ENCODE measurements at places on chromosomes 13 and 19.

GRCh38 chr13:99281811-99282263 is 23.7 kb upstream of the GPR18 start:
- peak; percentile 56 for DNase-seq

DNA sequence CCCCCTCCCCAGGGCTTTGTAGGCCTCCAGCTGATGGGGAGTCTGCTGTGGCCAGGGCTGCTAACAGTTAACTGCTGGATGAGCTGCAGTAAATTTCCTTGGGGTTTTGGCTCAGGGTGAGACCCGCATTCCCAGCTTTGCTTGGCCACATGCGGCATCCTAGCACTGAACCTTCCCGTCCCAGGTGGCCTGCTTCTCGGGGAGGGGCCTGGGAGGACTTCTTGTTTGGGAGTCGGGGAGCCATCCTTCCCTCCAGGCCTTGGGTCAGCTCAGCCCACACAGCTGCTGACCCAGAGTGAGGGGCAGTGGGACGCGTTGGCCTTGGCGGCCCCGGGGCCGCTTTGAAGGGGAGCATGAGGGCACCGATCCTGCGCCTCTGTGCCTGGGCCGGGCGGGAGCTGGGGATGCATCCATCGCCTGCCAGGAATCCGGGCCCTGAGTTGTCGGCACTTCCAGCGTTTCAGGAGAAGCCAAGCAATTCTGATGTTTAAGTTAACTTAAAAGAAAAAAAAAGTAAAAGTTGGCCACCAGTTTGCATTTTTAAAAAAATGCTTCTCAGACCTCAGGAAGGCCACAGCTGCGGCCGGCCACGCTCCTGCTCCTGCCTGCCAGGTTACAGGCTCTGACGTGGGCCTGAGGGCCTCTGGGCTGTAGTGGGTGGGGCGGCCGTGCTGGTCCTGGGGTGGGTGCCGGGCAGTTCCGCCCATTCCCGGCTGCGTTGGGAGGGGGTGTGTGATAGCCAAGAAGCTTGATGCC is 27.7 kb downstream of the CRTC1 start:
- DNase-seq = no peak

DNA sequence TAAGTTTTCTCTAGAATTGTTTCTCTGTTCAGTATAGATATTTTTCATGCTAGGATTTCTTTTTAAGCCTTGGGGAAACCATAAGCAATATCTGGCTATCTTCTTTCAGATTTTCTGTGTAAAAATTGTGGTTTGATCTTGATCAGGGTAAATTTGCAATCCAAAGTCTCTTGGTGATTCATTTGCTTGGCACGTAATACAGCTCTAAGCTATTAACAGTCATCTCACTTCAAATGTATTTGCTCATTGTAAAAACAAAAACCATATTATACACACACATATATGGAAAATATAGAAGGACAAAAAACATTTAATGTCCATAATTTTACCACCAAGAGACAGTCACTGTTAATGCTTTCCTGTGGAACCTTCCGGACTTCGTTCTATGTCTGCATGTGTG is 191.0 kb downstream of the SHISA2 start:
- no peak for DNase-seq

DNA sequence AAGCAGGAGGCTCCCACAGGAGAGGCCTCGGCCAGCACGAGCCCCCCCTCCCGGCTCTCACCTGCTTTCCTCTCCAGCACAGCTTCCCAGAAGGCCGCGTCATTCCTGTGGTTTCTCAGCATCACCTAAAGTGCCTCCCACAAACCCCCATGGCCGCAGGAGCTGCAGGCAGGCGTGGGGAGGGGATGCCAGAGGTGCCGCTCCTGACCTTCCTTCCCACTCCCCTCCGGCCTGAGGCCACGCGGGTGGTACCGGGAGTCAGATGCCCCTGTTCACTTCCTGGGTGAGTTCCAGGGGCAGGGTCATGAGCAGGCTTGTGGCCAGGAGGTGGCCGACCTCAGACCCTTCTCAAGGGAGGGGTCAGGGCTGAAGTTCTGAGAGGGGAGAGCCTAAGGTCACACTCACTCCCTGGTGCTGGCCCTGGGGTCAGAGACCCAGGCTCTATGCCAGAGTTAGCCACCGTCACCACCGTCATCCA is 14.4 kb upstream of the NPAS1 start:
- DNase-seq = no peak

- DNase-seq = no peak
These were observed 4.8 kb downstream of the TSKS start for GRCh38 chr19:49758292-49758691.

DNA sequence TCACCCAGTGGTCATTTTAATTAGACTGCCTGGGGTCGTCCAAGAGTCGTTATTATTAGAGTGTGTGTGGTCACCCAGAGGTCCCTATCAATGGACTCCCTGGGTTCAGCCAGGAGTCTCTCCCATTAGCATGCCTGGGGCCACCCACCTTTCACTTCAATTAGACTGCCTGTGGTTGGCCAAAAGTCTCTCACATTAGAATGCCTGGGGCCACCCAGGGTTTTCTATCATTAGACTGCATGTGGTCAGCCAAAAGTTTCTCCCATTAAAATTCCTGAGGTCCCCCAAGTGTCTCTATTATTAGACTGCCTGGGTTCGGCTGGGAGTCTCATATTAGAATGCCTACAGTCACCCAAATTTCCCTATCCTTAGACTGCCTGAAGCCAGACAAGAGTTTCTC is 1472.6 kb downstream of the UQCRFS1 start:
- DNase-seq = no peak

DNA sequence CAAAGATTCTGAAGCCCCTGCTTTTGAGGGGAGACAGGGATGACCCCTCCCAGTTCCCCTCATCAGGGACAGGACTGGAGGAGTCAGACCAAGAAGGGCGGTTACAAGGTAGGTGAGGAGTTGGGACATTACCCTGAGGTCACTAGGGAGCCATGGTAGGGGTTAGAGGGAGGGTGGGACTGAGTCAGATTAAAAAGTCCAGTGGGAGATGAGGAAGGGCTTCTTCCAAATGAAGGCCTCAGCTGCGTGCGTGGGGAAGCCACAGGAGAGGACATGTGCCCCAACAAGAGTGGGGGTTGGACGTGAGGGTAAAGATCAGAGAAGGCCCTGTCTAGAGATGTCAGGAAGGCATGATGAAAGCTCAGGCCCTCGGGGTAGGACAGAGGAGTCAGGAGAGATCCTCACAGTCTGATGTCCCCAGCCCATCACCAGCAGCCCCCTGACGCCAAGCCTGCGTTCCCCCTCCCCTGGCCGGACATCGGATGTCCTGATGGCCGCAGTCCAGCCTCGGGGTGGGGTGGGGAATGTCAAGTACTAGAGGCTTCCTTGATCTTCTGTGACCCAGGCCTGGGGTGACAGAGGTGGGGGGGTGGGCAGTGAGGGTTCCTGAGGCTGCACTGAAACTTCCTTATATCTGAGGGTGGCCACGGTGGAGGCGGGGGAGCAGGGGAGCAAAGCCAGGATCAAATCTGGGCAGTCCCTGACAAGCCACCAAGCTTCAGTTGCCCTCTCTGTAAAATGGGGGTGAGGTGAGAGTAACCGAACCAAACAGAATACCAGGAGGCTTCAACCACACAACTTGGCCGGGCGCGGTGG is 6.5 kb upstream of the MFSD12 start:
- DNase-seq = no peak

GRCh38 chr13:48514793-48515192 is 18.1 kb downstream of the RCBTB2 start:
- no peak for DNase-seq

DNA sequence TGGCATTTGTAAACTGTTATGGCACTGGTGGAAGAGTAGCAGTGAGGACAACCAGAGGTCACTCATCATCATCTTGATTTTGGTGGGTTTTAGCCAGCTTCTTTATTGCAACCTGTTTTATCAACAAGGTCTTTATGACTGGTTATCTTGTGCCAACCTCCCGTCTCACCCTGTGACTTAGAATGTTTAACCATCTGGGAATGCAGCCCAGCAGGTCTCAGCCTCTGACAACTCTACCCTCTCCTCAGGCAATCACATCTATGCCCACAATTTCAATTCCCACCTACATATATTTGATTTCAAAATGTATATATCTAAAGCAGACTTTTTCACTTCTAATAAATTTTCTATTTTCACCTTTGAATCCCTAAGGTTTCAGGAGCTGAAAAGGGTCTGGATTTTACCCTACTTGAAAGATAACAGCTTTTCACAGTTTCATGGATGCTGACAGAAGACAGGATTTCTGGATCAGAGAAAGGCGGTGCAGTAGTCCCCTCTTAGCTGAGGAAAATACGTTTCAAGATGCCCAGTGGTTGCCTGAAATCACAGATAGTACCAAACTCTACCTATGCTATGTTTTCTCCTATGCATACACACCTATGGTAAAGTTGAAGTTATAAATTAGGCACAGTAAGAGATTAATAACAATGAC is 1171.8 kb downstream of the DIAPH3 start:
- no peak for DNase-seq

DNA sequence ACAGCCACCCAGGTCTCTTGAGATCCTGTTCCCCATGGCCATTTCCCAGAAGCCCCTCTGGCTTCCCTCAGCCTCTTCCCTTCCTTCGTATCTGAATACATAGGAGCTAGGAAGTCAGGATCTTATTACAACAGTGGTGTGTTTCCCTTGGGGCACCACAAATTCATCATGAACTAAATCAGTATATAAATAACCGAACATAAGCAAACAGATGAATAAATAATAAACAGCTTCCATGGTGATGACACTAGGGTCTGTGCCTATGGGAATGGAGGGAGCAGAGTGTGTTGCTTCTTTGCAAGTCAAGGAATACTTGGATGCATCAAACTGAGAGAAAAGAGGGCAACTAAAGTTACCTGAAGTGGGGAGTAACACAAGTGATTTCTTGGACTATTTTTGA is 527.6 kb downstream of the LMO7 start:
- no peak for DNase-seq

DNA sequence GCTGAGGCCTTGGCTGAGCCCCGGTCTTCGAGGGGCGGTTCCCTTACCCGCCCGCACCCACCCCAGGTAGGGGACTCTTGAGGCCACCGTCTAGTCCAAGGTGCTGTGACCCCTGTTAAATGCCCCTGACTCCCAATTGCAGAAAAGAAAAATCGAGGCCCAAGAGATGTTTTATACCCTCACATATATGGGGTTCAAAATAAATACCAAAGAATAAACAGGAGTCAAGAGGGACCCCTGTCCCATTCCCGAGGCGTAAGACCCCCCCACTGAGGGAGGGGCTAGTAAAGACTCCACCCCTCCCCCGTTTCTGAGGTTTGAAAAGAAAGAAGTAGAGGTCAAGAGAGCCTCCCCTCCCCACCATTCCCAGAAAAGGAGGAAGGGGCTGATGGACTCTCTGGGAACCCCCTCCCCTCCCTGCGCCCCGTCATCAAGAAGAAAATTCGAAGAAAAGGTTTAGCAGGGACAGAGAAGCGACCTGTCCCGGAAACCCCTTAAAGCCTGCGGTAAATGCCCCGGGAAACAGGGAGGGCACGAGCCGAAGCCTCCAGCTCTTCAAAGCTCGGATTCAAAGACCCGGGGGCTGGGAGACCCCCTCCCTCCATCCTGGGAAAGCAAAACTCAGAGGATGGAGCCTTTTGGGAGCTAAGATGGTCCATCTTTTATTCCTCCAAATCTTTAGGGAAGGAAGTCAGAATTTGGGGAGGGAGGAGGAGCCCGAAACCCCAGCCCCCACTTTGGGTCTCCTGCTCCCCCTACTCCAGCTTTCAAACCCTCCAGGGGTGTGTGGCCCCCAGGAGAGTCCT is 755 bp upstream of the RAB3A start:
- DNase-seq = no peak

GRCh38 chr13:56338421-56338820 is 802.3 kb upstream of the PRR20A start:
- DNase-seq = no peak

GRCh38 chr19:45451131-45451849 is 16.5 kb upstream of the FOSB start:
- peak; percentile 69 for DNase-seq

DNA sequence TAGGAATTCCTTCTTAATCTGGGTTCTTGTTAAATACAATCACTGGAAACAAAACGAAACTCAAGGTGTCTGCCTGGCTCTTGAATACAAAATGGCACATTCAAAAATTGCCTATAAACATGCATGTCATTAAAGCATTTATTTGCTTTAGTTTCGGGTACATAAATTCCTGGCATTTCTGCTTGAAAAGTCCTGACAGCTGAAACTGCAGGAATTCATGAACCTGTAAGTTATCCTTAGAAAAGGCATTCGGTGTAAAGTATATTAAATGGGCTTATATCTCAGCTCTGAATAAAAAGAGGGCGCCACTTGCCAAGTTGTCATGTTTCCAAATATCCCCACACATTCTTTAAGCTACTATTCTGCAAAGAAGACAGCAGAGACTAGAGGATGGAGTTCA is 32.9 kb downstream of the RXFP2 start:
- no peak for DNase-seq

- DNase-seq = no peak
These were observed 73.3 kb upstream of the FNDC3A start for GRCh38 chr13:48902368-48902767.

- no peak for DNase-seq
These were observed 15.6 kb downstream of the TLE6 start for GRCh38 chr19:2992958-2993357.

DNA sequence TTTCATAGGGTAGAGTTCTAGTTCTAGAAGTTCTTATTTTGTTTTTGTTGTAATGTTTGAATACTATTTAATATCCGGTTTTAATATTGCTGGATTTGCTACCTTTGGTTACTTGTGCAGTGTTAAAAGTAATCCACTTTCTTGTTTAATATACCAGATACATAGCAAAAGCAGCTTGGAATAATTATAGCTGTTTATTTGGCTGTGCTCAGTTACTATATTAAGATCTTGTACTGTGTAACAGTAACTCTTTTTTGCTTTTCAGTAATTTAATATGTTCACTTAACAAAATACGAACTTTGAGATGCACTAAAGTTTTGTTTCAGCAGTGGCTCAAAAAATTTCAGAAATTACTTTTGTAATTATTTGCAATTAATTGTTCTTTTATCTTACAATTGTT is 50.9 kb downstream of the AKAP11 start:
- DNase-seq = no peak

DNA sequence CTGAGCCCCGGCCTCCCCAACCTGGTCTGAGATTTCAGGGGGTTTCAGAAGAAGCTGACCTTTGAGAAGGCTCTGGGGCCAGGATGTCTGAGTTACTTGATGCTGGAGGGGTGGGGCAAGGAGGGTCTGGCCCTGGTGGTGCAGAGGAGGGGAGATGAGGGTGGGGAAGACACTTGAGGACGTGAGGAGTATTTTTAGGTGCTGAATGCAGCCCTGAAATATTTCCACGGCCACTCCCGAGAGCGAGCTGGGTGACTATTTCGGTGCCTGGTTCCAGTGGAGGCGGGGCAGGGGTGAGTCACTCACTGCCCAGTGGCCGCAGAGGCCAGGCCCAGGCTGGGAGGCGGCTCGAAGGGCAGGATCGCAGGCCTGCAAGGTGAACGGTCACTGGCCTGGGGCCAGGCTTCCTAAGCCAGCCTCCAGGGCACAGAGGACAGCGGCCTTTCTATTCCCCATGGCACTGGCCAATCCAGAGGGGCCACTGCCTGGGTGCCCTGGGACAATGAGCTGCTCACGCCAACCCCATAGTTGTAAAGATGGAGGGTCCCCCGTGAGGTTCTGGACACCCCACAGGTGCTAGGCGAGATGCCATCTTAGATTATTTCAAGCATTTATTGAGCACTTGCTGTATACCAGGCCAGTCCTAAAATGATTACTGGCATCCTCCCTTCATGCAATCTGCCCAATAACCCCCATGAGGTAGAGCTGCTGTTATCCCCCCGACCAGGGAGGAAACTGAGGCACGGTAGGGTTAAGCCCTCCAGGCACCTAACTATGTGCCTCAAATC is 19.7 kb upstream of the JUND start:
- no peak for DNase-seq
